ENCODE measurements at places on chromosomes 3 and 15.

- no peak for DNase-seq
Observed at GRCh38 chr3:127252446-127252845, 35.4 kb downstream of the PRR20G start.

- DNase-seq, result no peak
Observed at GRCh38 chr3:186997061-186997460, 66.7 kb downstream of the ST6GAL1 start.

DNA sequence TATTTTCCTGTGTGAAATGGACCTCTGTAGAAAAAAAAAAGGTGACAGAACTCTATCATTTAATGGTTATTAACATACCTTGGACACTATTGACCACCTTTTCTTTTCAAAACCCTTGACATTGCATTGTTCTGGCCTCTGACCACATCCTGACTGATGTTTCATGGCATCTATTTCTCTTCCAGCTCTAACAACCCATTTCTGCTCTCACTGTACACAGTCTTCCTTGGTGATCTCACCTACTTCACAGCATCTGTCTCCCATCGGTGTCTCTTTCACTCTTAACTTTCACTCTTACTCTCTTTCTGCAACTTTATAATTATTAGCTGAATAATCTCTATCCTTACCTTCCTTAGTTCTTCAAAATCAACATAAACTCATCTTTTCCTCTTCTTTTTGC, 217.4 kb upstream of the CD96 start:
- DNase-seq, result peak; percentile 7

DNA sequence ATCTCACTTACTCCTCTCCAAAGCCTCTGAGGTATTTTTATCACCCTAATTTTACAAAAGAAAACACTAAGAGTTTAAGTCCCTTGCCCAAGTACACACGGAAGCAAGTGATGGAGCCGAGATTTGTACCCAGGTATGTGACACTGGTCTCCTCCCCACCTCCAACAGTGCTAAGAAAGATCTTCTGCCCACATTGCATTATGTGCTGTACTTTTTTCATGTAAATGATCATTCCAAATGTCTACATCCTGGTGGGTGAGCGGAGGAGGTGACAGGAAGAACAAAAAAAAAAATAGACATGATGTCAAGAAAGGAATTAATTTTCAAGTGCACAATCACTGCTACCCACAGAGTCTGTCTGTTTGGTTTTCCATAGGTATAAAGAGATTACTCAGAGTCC, 694.1 kb downstream of the FHIT start:
- DNase-seq, result no peak

DNA sequence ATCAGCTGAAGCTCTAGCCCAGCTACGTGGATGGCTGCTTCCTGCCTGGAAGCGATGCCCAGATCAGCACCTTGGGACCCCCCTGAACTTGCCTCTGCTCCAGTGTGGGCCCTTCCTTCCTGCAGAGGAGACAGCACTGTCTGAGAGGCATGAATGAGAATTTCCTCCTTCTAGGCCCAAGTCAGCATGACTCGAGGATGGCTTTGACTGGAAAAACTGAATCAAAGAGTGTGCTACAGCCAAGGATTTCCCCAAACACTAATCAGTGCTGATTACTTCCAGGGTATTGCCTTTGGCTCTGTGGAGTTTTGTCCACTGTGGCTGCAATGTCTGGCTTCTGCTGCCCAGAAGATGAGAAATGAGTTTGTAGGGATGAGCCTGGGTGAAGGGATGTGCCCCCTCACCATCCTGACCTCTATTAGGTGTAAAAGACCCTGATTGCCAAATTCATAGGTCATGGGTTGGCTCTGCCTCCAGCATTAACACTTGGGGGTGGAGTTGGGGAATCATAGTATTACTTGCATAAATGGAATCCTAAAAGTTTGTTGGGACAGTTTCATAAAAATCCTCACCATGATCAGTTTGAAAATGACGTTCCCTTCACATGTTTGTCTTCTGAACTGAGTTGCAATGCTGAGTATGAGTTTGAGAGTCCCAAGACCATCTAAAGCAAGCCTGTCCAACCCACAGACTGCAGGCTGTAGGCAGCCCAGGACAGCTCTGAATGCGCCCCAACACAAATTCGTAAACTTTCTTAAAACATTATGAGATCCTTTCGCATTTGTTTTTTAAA, 36.7 kb downstream of the FLNB start:
- DNase-seq, result no peak

DNA sequence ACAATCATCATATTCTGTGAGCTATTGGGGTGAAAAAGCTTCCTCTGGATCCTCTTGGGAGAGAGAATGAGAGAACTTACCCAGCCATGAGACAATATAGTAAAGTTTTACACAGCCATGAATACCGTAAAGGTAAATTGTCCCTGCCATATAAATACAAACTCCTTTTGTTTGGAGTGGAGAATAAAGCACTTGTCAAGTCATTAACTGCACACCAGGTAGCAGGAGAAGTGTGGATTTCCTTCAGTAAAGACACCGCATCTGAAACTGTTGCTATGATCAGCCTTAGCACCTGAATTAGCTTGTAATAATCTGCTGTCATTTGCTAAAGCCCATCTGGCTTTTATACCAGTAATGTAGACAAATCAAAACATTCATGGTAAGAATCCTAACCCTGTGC, 336.6 kb upstream of the SLCO3A1 start:
- no peak for DNase-seq
